ENCODE measurements at places on chromosomes 5 and 9. TPM values are rescaled to one million over a fixed set of nuclear protein-coding genes. Genes with fewer than 3 reads are reported as not detected.
A peak's percentile ranks its signal among the peaks of the same experiment; 100 is the strongest.

DNA sequence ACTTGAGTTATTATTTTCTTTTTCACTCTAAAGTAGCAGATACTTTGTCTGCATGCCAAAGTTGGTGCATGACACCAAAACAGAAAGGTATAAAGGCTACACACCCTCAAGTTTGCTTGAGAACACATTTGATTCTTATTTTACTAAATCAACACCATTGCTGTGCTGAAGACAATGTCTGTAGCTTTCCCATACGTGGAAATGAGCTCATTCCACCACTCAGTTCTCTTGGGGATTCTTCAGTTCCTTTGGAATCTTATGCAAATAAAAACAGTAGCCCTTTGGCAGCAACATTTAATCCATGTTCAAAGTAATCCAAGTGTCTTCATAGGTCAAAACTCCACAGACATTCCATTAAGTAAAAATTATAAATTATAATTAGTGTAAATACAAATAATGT, 264.9 kb downstream of the TLE1 start:
- no peak for DNase-seq

LTC4S gene
- total RNA-seq, result 7.1 TPM

DNA sequence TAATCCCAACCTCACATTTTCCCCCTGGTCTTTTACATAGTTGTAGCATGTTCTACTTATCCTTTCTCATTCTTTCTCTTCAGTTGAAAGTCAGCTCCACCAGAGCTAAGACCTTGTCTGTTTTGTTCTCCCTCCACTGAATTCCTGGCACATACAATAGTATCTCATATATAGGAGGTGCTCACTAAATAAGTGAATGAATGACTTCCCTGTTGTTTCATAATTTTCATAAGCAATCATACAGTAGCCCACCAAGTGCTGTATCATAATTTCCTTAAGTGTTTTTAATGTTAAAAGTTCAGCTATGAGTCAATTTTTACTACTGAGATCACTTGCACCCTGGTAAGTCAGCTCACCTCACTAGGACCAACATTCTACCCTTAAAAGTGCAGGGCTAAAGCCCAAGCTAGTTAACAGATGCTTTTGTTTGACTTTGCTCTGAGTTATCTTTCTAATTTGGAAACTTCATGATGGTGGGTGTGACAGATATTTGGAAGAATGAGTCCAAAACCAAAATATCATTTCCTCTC, 27.6 kb downstream of the TMEM245 start:
- DNase-seq, result no peak

GRCh38 chr5:172446336-172447051, 7.8 kb downstream of the SH3PXD2B start:
- no peak for DNase-seq

DNA sequence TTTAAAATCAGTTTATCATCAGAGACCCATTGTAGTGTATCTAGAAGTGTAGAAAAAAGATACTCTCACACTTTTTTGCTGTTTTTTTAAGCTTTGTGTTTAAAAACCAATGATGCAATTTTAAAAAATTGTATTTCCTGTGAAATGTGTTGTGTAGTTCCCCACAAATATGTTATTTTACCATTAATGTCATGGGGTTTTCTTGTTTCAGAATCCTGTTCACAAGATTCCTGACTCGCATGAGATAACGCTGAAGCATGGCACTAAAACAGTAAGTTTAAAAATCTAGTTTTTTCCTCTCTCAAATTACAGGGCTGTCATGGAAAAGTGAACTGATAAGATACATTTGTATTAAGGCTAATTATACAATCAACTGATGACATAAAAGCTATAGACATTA, 58.6 kb downstream of the WDR70 start:
- DNase-seq, result no peak

- no peak for DNase-seq
These were observed 67.4 kb upstream of the ZNF618 start for GRCh38 chr9:113808391-113809358.

GRCh38 chr5:40475561-40475960, 204.2 kb upstream of the PTGER4 start:
- no peak for DNase-seq

IFNA14 gene
- not detected for total RNA-seq

DNA sequence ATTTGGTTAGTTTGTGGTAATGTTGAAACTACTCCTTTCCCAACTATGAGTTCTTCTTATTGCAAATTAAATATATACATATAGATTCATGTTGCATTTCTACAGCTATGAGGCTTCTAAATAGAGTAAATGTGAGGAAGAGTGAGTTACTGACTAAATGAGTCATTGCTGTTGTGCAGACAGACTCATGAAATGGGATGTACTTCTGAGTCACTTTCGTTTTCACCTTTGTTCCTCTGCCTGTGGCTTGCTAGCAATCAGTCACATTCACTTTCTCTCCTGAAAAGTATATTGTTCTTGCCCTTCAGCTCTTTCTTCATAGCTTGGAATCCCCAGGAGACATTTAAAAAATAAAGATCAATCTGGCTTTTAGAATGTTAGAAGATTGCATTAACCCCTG, 295.5 kb upstream of the SMC2 start:
- DNase-seq, result no peak

DNA sequence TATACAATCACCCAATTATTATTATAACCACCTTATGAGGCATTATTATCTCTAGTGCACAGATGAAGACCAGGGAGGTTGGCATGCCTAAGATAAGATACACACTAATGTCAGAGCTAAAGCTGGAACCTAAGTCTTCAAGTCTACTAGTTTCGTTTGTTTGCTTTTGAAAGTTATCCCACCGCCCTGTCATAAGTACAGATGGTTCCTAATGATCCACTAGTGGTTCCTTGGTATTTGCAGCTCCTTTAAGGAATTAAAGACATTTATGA, 14.1 kb downstream of the NDUFA8 start:
- DNase-seq, result no peak

- DNase-seq, result no peak
These were observed 83.8 kb downstream of the DAB2IP start for GRCh38 chr9:121735065-121735792.

- DNase-seq, result no peak
These were observed 7.3 kb downstream of the ACER2 start for GRCh38 chr9:19416143-19416542.

GRCh38 chr5:129377504-129377903, 82.6 kb upstream of the ADAMTS19 start:
- DNase-seq, result no peak

- DNase-seq, result no peak
These were observed 68.9 kb downstream of the MACROH2A1 start for GRCh38 chr5:135329913-135330797.

DNA sequence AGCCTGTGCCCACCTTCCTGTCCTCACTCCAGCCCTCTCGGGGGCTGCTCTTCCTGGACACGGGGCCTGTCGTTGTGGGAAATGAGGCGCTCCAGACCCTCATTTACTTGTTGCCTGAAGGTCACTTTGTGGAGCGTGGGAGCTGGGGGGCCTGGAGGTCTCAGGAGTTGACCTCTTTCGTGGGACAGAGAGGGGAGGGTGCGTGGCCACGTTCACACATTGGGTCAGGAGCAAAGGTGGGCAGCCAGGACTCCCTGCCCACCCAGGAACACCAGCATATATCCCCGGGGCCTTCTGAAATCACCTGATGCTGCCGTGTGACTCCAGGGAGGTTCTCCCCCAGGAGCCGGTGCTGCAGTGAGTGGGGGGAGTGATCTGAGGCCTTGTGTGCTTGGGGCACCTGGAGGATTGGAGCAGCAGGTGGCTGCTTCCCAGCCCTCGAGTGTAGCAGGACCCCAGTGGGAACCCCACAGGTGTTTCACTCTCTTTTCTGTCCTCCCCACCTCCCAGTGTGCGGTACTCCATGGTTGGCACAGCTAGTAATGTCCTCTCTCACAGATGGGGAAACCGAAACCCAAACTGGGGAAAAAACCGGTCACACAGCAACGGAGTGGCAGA, 20.3 kb downstream of the NCS1 start:
- DNase-seq, result no peak

SLC4A9 gene
- total RNA-seq, result not detected

PLPP1 gene
- total RNA-seq, result 75.7 TPM

- peak; percentile 28 for DNase-seq
These were observed 685.8 kb downstream of the MAT2B start for GRCh38 chr5:164191240-164191639.

DNA sequence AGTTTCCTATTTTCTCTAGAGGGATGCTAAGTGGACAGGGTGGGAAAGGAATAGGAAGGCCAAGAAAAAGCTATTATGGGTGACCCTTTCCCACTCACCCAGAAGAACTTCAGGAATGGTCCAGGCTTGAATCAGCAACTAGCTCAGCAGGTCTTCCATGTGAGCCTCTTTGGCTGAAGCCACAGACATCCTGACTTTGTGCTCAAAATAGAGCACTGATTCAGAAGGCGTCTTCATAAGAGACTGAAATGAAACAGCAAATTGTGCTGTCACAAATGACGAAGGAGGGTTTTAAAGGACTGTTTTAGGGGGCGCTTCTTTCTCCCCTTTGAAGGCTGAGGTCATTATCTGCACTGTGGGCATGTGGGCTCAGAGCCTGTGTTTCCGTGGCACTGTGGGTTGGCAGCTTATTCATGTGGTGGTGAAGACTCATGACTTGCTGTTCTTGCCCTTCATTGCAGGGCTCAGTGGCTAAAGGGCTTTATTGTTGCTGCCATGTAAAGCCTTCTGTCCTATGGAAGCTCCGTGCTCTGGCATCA, 65.8 kb upstream of the NFIL3 start:
- DNase-seq, result no peak

GDA gene
- 2.0 TPM for total RNA-seq

- no peak for DNase-seq
These were observed 404.7 kb upstream of the IRX1 start for GRCh38 chr5:3190930-3191329.

PTGDS gene
- 5,424 TPM for total RNA-seq

- DNase-seq, result no peak
These were observed 38.4 kb upstream of the SMIM15 start for GRCh38 chr5:61200582-61201155.

GRCh38 chr5:120789918-120790317, 325.8 kb downstream of the PRR16 start:
- no peak for DNase-seq

SWI5 gene
- total RNA-seq, result 16.2 TPM

CYLC2 gene
- total RNA-seq, result not detected

- DNase-seq, result no peak
These were observed 29.3 kb downstream of the CYFIP2 start for GRCh38 chr5:157295247-157295646.

GRCh38 chr5:146098047-146098446, 7.3 kb downstream of the PLAC8L1 start:
- no peak for DNase-seq

PCDHB9 gene
- 0.59 TPM for total RNA-seq

DNA sequence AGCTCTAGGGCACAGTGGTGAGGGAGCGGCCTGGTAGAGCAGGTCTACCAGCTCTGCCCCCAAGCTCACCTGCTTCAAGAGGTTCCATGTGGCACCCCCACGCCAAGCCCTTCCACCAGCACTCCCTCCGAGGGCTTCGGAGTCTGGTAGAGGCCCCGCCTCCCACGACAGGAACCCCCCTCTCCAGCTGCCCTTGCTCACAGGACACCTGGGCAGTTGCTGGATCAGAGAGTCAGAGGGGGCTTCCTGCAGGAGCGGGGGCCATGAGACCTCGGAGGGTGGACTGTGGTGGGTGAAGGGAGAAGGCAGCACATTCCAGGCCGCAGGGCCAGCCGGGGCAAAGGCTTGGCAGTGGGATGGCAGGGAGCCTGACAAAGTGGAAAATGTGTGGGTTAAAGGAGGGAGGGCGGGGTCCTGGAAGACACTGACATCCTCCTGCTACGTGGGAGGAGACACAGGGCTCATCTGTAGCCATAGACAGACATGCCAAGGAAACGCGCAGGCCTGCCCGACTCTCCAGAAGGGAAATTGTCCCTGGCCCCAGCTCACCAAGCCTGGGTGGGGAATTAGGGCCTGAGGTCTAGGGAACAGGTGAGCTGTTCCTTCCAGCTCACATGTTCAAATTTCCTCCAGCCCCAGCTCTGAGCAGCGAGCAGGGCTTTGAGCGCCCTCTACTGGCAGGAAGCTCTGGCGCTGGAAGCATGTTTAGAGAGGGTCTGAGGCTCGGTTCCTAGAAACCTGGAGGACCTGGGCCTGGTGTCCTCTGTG, 74.2 kb downstream of the NTNG2 start:
- peak; percentile 87 for DNase-seq

C9orf50 gene
- not detected for total RNA-seq

- DNase-seq, result no peak
These were observed 137.6 kb downstream of the ADGRV1 start for GRCh38 chr5:90696153-90696552.

- no peak for DNase-seq
These were observed 53.7 kb upstream of the IRX4 start for GRCh38 chr5:1936413-1936812.

- peak; percentile 56 for DNase-seq
These were observed 19.2 kb upstream of the TOR1B start for GRCh38 chr9:129783516-129784361.

Measured in left ventricle myocardium superior (tissue), 1 donor.